PC-9 (cell line): ENCODE measurements at places on chromosomes 1 and 21. TPM values are rescaled to one million over a fixed set of nuclear protein-coding genes. Genes with fewer than 3 reads are reported as not detected.

LCE6A gene
- total RNA-seq, result not detected in 2 replicates

DNA sequence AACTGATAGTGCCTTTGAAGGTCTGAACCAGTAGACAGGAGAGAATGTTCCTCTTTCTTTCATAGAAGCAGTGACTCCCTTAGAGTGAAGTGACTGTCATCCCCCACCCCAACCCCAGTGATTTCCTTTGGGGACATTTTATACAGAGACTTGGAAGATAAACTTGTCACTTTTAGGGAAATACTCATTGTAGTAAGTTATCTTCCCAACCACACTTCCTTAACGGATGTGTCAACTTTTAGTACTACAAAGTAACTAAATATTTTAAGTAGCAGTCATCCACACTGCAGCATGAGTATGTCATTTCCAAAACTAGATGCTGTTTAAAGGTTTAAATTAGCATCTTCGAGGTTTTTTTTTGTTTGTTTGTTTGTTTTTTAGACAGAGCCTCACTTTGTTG lies 13.7 kb downstream of the LRRC8B start:
- DNase-seq, result no peak
- H3K4me1 ChIP-seq, result no peaks in the 10 kb centered on the region
- H3K27ac ChIP-seq, result 0 out of 2 replicates have a peak overlapping the region, but pooled peaks have one; percentile 2
- H3K27me3 ChIP-seq, result no peaks in the 10 kb centered on the region

OR10K2 gene
- not detected in 2 replicates for total RNA-seq

DNA sequence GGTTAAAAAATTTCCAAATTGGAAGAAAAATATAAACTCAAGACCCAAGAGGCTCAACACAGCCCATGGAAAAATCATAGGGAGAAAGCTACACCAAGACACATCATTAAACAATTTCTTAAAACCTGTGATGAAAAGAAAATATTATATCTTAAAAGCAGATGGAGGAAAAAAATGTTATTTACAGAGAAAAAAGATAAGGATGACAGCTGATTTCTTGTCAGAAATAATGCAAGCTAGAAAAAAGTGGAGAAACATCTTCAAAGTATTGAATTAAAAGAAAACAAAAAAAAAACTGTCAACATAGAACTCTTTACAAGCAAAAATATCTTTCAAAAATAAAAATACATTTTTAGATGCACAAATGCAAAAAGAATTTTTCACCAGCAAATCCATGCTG lies 930.5 kb downstream of the ADGRL2 start:
- no peaks in the 10 kb centered on the region for H3K36me3 ChIP-seq
- no peak overlapping the region for H3K4me3 ChIP-seq
- no peak for DNase-seq
- no peaks in the 10 kb centered on the region for H3K27me3 ChIP-seq
- no peak overlapping the region for H3K27ac ChIP-seq
- no peaks in the 10 kb centered on the region for H3K4me1 ChIP-seq

FAM167B gene
- total RNA-seq, result 1.6 and 2.2 TPM in 2 replicates

MFSD2A gene
- 1.4 and 1.8 TPM in 2 replicates for total RNA-seq

DNA sequence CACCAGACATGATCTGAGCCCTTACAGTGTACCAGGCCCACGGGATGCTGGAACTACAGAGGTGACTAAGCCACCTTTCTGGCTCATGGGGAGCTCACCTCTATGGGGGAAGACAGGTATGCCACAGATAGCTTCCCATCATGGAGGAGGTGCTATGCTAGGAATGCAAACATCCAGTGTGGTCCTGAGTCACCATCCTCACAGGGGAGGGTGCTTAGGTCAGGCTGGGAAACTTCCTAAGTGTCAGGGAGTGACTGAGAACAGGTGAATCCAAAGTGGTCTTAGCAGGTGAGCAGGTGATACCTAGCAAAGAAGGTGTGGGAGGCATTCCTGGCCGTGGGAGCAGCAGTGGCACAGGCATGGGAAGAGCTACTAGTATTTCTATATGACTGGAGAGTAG lies 8.6 kb upstream of the RASSF5 start:
- peaks cover 40% of the 10 kb centered on the region for H3K4me1 ChIP-seq
- no peak overlapping the region for H3K4me3 ChIP-seq
- DNase-seq, result peak; percentile 64
- H3K27me3 ChIP-seq, result no peaks in the 10 kb centered on the region
- peak overlapping the region; percentile 43; the same call in 1 of the 2 replicates for H3K27ac ChIP-seq
- no peaks in the 10 kb centered on the region for H3K36me3 ChIP-seq

TTLL10 gene
- 4.0 and 5.8 TPM in 2 replicates for total RNA-seq

- H3K27ac ChIP-seq, result no peak overlapping the region
- no peaks in the 10 kb centered on the region for H3K36me3 ChIP-seq
- H3K4me3 ChIP-seq, result no peak overlapping the region
- DNase-seq, result peak; percentile 76
- no peaks in the 10 kb centered on the region for H3K27me3 ChIP-seq
- H3K4me1 ChIP-seq, result peaks cover 14% of the 10 kb centered on the region; the same call in 1 of the 2 replicates
These were observed 14.4 kb upstream of the IFI6 start for GRCh38 chr1:27686223-27686990.

DNA sequence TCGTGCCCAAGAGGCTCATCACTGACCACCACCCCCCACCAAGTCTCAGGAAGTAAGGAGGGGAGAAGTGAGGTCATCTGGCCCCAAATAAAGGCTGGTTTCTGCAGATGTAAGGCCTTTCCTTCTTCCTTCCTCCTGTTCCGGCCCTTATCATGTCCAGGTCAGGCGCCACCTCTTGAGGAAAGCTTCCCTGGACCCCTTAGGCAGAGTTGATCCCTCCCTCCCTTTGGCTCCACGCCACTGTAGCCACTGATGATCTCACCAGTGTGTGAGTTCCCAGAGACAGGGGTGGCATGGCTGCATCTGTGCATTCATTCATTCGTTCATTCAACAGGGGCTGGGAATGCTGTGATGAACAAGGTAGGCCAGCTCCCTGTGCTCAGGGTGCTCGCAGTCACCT lies 59.2 kb downstream of the TAS1R2 start:
- H3K27me3 ChIP-seq, result peaks cover 32% of the 10 kb centered on the region
- no peaks in the 10 kb centered on the region for H3K36me3 ChIP-seq
- no peak overlapping the region for H3K4me3 ChIP-seq
- H3K27ac ChIP-seq, result no peak overlapping the region

DNA sequence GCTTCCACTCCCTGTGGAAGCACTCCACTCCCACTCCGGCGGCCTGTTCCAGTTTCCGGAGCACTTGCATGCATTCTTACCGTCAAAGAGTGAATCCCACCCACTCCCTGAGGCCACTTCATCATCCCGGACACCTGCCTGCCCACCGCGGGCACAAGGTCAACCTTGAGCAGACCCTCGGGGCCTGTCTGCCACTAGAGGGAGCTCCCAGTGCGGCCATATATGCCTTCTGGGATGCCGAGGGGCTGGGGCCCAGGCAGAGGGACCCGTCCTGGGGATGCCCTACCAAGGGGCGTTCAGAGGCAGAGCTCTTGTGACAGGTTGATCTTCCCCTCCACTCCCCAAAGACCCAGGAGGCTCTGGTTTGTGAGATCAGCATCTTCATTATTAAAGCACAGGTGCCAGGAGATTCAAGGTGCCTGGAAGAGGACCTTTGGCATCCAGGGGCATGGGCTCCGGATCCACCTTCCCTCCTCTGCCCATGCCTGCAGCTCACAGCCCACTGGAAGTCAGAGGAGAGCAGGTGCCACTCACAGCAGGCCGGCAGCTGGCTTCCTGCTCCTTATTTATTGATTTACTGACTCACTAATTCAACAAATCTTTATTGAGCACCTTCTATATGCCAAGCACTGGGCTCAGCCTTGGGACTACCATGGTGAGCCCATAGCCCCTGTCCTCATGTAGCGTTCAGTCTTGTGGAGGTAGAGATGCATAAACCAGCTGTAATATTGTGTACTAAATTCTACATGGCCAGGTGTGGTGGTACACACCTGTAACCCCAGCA lies 47.3 kb downstream of the UBIAD1 start:
- no peaks in the 10 kb centered on the region for H3K27me3 ChIP-seq
- H3K4me3 ChIP-seq, result no peak overlapping the region
- no peak overlapping the region for H3K27ac ChIP-seq
- DNase-seq, result peak; percentile 17

- peaks cover 60% of the 10 kb centered on the region for H3K27me3 ChIP-seq
- no peaks in the 10 kb centered on the region for H3K36me3 ChIP-seq
- DNase-seq, result no peak
- no peak overlapping the region for H3K27ac ChIP-seq
These were observed 120.1 kb upstream of the TNR start for GRCh38 chr1:175863299-175864050.

- DNase-seq, result no peak
- no peaks in the 10 kb centered on the region for H3K27me3 ChIP-seq
- H3K36me3 ChIP-seq, result peaks cover 30% of the 10 kb centered on the region
- H3K4me1 ChIP-seq, result peaks cover 10% of the 10 kb centered on the region
These were observed 29.1 kb downstream of the RIPK4 start for GRCh38 chr21:41737651-41738324.

GRCh38 chr1:93771843-93772242 lies 90.2 kb upstream of the BCAR3 start:
- peaks cover 82% of the 10 kb centered on the region for H3K4me1 ChIP-seq
- H3K4me3 ChIP-seq, result peak overlapping the region; percentile 72
- H3K27me3 ChIP-seq, result no peaks in the 10 kb centered on the region
- H3K36me3 ChIP-seq, result peaks cover 70% of the 10 kb centered on the region

GRCh38 chr1:231592809-231593208 lies 33.8 kb upstream of the DISC1 start:
- H3K27me3 ChIP-seq, result no peaks in the 10 kb centered on the region
- H3K4me3 ChIP-seq, result no peak overlapping the region
- H3K36me3 ChIP-seq, result no peaks in the 10 kb centered on the region
- no peak overlapping the region for H3K27ac ChIP-seq
- H3K4me1 ChIP-seq, result no peaks in the 10 kb centered on the region
- DNase-seq, result no peak

GRCh38 chr1:181116819-181117390 lies 28.4 kb downstream of the IER5 start:
- H3K4me1 ChIP-seq, result peaks cover 92% of the 10 kb centered on the region
- peak overlapping the region; percentile 99 for H3K27ac ChIP-seq
- no peak for DNase-seq
- H3K36me3 ChIP-seq, result no peaks in the 10 kb centered on the region
- peak overlapping the region; percentile 29; the same call in 1 of the 2 replicates for H3K4me3 ChIP-seq

GRCh38 chr1:36625935-36626310 lies 143.2 kb upstream of the CSF3R start:
- H3K4me1 ChIP-seq, result no peaks in the 10 kb centered on the region
- H3K36me3 ChIP-seq, result no peaks in the 10 kb centered on the region
- H3K4me3 ChIP-seq, result no peak overlapping the region
- H3K27ac ChIP-seq, result no peak overlapping the region
- peaks cover 99% of the 10 kb centered on the region for H3K27me3 ChIP-seq

DNA sequence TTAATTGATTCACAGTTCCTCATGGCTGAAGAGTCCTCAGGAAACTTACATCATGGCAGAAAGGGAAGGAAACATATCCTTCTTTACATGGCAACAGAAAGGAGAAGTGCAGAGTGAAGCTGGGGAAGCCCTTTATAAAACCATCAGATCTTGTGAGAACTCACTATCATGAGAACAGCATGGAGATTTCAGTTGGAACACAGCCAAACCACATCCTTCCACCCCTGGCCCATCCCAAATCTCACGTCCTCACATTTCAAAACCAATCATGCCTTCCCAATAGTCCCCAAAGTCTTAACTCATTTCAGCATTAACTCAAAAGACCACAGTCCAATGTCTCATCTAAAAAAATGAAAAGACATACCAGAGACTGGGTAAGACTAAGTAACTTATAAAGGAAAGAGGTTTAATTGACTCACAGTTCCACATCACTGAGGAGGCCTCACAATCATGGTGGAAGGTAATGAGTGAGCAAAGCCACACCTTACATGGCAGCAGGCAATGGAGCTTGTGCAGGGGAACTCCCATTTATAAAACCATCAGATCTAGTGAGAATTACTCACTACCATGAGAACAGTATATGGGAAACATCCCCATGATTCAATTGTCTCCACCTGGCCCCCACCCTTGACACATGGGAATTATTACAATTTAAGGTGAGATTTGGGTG lies 105.2 kb downstream of the MRPL39 start:
- H3K4me3 ChIP-seq, result no peak overlapping the region
- H3K27me3 ChIP-seq, result no peaks in the 10 kb centered on the region
- no peak for DNase-seq
- H3K36me3 ChIP-seq, result no peaks in the 10 kb centered on the region
- no peaks in the 10 kb centered on the region for H3K4me1 ChIP-seq
- no peak overlapping the region for H3K27ac ChIP-seq

DNM3 gene
- total RNA-seq, result 0.78 and 1.7 TPM in 2 replicates
